ENCODE measurements at places on chromosomes 6 and 20.

DNA sequence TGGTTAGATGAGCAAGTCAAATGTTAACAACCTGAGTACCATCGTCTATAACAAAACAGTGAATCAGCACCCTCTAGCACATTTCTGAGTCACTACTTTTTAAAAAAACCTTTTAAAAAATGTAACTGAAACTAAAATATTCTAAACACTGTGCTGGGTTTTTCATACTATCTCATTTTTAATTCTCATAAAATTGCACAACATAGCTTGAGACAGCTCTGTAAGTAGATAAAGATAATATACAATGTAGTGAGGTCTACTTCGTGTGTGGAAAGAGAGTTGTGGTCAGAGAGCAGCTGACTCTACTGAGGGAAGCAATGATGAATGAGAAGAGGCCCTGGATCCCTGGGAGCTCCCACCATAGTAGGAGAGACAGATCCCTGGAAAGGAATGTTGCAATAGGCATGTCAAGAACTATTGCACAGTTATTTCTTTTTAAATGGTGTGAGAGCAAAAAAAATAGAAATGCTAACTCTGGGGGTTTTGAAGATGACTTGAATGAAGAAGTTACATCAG, 13.6 kb upstream of the CALHM6 start:
- no peak for DNase-seq

GRCh38 chr6:118596774-118597320, 48.8 kb downstream of the PLN start:
- no peak for DNase-seq

GRCh38 chr6:53892707-53893106, 97.9 kb downstream of the LRRC1 start:
- no peak for DNase-seq

DNA sequence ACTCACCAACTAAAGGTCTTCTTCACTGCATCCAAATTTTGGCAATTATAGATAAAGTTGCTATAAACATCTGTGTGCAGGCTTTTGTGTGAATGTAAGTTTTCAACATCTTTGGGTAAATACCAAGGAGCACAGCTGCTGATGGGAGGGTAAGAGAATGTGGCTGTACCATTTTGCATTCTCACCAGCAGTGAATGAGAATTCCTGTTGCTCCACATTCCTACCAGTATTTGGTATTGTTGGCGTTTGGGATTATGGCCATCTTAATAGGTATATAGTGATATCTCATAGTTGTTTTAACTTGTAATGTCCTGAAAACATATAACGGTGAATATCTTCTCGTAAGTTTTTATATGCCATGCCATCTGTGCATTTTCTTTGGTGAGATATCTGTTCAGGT, 69.3 kb downstream of the ILRUN start:
- no peak for DNase-seq

DNA sequence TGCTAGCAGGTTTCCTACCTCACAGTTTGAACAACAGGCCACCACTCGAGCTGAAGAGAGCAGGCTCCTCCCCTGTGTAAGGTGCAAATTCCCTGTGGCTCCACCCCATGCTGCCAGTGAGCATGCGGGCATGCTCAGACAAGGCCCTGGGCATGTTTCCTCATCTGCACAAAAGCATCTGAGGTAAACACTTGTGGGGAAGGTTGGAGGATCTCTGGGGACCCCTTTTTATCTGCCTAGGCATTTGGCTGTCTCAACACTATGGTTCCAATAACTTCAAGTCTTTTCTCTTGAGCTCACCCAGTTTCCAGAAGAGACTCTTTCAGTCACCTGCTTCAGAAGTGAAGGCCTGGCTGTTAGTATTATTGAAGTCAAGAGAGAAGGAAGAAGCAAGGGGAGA, 9.4 kb downstream of the C6orf58 start:
- DNase-seq, result no peak

- no peak for DNase-seq
Measured at GRCh38 chr6:149190224-149190831, 127.2 kb upstream of the TAB2 start.

GRCh38 chr20:48236000-48236970, 451.0 kb upstream of the SULF2 start:
- DNase-seq, result no peak

DNA sequence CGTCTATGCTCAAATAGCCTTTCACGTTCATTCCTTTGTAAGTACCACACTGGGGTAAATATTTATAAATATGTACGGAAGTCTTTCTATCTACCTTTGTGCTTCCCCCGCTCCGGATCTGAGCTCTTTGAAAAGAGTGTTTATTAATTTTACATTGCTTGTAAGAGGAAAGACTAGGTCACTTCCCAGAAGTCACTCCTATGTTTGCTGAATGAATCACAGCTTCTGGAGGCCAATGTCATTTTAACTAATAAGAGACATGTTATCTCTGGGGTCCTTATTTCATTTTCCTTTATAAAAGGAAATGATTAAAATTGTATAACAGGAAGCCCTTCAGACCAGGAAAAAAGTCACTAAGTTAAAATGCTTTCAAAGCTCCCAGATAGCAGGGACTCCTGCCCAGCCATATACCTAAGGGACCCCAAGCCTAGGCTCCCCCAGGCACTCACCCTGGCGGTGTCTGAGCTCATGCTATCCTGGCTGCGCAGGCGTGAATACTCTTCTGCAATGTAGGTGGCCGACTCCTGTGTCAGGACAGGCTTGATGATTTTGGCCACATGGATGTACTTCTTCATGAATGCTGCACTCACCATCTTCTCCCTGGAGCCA, 12.6 kb downstream of the MCM3 start:
- no peak for DNase-seq

GRCh38 chr6:37171201-37171969, 1.4 kb downstream of the PIM1 start:
- DNase-seq, result no peak

- DNase-seq, result no peak
Measured at GRCh38 chr6:116025405-116025804, 35.3 kb downstream of the FRK start.

DNA sequence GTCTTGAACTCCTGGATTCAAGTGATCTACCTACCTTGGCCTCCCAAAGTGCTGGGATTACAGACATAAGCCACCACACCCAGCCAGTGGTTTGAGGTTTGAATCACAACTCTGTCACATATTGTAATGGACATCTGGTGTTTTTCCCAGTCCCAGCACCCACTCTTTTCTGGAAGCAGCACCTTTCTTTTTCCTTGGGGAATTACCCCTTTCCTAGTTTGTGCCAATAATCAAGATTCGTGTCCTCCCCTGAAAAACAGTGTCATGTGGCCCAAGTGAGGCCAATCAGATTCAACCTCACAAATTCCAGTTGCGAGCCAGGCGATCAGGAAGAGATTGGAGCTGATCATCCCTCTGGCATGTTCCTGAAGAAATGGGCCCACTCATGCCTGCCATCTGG, 71.7 kb upstream of the SGK1 start:
- DNase-seq, result no peak

DNA sequence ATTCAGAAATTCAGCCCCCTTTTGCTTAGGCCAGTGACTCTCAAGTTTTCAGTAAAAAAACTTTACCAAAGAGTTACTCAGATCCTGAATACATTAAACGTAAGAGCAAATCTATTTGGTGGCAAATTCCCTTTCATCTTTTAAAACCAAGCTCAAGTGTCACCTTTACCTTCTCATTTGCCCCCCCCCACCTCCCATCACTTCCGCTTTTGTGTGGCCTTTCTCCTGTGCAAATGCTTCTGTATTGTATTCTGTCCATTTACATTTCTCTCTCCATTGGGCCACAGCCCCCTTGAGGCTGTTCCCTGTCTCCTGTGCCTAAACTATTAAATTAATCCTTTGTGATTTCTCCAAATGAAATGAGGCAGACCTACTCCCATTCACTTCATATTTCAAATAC, 1.9 kb downstream of the NOL7 start:
- DNase-seq, result no peak

DNA sequence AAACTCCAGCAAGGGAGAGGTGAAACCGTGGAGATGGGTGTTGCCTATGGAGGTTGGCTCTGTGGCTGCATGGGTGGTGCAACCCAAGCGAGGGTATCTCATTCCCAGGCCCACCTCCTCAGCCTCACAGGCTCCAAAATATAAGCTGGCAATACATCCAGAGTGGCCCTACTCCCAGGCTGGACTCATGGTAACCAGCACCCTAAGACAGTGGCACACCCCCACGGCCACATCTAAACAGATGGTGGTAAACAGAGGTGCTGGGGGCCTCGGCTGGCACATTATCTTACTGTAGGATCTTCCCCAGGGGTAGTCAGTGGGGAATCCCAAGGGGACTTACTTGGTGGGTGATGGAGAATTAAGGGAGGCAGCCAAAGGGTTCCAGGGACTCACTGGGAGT, 33.7 kb upstream of the CCND3 start:
- no peak for DNase-seq

GRCh38 chr6:20936949-20937348, 402.7 kb downstream of the CDKAL1 start:
- no peak for DNase-seq

DNA sequence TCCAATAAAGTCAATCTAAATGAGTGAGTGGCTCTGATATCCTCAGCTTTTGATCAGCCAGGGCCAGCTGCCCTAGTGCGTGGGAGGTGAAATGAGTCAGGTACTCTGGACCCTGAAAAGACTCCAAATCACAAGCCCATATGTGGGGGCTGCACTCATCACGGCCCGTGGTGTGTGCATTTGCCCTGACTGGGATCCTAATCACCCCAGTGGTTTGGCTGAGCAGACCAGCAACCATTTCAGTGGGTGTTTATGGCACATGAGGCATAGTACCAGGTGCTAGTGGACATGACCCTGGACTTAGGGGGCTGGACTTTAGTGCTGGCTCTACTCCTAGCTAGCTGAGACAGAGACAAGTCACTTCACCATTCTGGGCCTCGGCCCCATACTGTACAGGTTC, 39.4 kb downstream of the SCML4 start:
- DNase-seq, result peak; percentile 9

GRCh38 chr6:113340371-113340770, 516.8 kb upstream of the MARCKS start:
- DNase-seq, result no peak

DNA sequence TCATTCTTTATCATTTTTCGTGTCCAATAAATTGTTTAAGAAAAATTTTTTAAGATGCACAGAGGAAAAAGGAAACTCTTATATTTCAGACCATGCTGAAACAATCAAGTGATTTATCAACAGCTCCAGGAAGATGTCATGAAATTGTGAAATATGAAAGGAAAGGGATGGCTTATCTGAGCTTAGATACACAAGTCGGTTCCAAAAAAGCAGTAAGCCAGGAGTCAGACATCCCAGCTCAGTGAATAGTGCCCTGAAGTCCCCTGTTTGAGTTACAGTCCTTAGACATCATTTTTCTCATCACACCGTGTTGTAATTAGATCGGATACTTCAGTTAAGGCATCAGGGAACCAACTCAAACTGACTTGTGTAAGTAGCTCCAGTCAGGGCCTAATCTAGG, 91.0 kb upstream of the SSTR4 start:
- DNase-seq, result no peak

GRCh38 chr6:84332139-84333034, 104.9 kb upstream of the CEP162 start:
- DNase-seq, result no peak

- DNase-seq, result no peak
Measured at GRCh38 chr6:96923871-96924493, 546 bp upstream of the KLHL32 start.

GRCh38 chr20:56554869-56555268, 21.8 kb downstream of the FAM209B start:
- DNase-seq, result peak; percentile 41

GRCh38 chr6:22236626-22237414, 60.0 kb downstream of the PRL start:
- DNase-seq, result no peak

- DNase-seq, result no peak
Measured at GRCh38 chr6:82569022-82569421, 205.4 kb downstream of the TPBG start.

GRCh38 chr20:37020636-37021035, 69.1 kb upstream of the SAMHD1 start:
- no peak for DNase-seq

GRCh38 chr20:1298888-1299511, 29.9 kb downstream of the SDCBP2 start:
- DNase-seq, result no peak

- DNase-seq, result no peak
Measured at GRCh38 chr20:19453862-19454261, 241.4 kb downstream of the SLC24A3 start.

DNA sequence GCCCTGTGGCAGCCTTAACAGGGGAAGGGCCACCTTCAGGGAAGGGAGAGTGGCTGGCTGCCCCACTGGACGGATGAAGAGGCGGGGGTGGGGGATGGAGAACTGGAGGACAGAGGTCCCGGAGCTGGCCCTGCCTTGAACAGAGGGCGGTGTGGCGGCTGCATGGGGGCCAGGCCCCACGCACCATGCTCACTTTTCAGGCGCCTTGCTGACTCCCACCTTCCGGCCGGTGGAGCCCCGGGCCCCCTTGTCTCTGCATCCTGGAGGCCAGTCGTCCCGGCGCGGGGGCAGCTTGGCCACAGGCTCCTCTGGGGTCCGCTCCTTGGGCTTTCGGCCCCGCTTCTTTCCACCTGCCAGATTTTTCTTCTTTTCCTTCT, 3.5 kb upstream of the UCKL1 start:
- no peak for DNase-seq

DNA sequence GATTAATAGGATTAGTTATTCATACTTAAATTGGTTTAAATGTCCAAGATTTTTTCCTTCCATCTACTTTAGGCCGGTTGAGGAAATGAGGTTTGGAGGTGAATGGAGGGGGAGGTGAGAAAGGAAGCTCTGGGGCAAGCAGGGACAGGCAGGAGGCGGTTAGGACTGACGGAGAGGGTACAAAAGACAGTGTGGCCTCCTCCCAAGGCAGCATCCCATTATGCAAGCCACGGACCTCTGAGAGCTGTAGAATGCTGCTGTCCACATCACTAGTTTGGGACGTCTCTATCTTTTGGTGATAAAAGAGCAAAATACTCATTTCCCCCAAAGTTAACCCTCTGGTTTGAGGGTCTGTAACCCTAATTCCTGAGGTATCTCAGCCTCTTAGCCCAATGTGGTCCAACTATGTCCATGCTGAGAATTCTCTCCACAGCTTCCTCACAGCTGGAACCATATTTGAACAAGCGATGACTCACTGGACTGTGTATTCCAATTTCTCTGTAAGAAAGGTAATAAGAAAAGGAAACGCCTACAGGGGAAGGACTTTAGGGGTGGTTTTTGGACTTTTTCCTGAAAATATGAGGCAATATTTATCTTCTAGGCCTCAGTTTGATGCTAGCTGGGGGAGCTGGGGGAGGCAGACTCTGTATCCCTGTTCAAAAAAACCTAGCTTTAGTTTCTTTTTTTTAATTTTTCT, 172.2 kb downstream of the TFAP2B start:
- DNase-seq, result peak; percentile 53

DNA sequence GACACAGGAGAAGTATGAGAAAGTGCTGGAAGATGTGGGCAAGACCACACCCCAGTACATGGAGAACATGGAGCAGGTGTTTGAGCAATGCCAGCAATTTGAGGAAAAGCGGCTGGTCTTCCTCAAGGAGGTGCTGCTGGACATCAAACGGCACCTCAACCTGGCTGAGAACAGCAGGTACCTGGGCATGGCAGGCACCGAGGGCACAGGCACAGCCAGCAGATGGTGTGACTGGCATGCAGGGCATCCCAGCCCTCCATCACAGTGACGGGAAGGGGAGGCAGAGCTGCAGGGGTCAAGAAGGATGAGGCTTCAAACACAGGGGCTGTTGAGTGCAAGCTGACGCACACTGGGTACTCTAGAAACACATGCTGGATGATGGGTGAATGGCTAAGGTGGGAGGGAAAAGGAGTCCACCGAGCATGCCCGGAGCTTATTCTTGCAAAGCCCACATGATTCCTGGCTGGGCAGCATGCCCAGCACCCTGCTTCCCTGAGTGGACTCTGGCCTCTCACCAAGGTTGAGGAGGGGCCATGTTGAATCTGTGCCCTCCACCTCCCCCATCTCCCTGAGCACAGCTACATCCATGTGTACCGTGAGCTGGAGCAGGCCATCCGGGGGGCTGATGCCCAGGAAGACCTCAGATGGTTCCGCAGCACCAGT, 26.3 kb downstream of the SPDEF start:
- no peak for DNase-seq
